ENCODE measurements at places on chromosomes 2 and 18. TPM values are rescaled to one million over a fixed set of nuclear protein-coding genes. Genes with fewer than 3 reads are reported as not detected.

- DNase-seq: no peak
Observed at GRCh38 chr18:26301681-26302080, 75.4 kb downstream of the TAF4B start.

DNA sequence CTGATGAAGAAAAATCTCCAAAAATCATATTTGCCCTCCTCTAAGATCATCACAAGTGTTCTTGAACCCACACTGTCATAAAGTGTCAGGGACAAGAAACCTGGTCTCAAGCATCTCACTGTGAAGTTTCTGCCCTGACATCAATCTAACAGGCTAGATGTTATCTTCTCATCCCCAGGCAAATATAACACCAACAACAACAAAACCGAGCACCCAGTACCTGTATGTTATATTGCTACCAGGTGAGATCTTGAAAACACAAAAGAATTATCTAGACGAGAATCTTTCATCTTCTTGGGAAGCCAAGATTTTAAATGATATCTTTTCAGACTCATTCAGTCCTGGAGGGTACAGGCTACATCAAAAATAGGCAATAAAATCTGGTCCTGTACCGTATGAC lies 8.8 kb upstream of the MAP4K3 start:
- DNase-seq: no peak

The ANKRD30BL gene
- 0.29 TPM for total RNA-seq

The TMEM198 gene
- total RNA-seq: 1.1 TPM

DNA sequence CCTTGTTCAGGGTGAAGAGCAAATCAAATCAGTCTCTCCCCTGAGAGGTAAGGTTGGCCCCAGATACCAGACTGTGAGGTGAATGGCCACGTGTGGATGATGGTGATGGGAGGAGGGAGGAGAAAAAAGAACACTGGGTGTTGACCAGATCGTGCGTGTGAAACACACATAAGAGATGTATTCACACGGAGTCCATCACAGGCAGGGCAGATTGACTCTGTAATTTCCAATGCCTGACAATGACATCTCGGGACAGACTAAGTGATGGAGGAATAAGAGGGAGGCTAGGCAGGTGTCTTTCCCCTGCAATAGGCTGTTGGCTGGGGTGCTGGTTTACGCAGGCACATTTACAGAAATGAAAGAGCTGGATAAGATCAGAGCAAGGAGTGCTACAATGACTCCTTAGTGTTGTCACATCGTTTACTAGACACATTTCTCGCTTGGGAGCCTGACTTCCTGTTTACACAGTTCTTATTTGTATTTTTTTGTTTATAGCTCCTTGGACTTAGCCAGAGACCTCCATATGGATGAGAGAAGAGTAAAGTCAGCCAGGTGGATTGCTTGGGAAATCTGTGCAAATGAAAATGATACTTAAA lies 43.1 kb downstream of the CPO start:
- no peak for DNase-seq

DNA sequence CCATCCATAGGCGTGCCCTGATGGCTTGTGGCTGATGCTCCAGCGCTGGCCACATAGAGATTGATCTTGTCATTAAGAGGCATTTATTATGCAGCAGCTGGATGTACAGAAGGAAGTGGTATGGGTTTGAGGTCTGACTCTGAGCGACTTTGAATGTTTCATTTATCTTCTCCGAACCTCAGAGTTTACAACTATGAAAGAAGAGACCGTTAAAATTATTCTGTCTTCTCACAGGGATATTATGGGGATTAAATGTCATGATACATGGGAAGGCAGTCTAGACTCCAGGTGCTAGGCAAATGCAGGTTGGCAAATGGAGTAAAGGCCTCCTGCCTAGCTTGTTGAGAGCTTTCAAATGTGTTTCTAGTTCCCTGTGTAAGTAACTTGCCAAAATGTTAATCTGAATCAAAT lies 30.3 kb downstream of the MOGAT1 start:
- no peak for DNase-seq

DNA sequence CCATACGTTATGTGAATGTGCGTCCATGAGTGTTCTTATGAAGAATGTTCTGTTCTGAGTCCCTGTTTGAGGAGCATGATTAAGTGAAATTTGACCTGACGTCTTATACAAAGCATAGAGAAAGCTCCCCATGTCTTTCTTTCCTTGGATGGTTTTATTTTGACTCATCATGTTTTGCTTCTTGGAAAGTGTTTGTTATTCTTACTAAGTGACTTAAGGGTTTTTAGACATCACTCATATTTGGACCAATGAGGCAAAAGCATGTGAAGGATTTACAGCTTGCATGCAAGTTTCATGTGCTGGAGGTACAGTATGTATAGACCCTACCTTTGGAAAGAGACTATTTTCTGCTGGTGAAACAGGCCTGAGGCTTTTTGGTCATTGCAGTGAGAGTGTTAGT lies 33.5 kb upstream of the ZEB2 start:
- DNase-seq: peak; percentile 57

GRCh38 chr2:32061973-32062861 lies 1.1 kb upstream of the SPAST start:
- DNase-seq: peak; percentile 71

GRCh38 chr2:20563833-20564232 lies 87.1 kb downstream of the HS1BP3 start:
- peak; percentile 98 for DNase-seq

The RBM43 gene
- 11.6 TPM for total RNA-seq
